ENCODE measurements at places on chromosomes 1 and 21.
A peak's percentile ranks its signal among the peaks of the same experiment; 100 is the strongest.

- no peak for DNase-seq
Observed at GRCh38 chr1:241157435-241157834, 199.6 kb downstream of the RGS7 start.

GRCh38 chr1:151047591-151047924, at the start of gene C1orf56:
Gene C1orf56, plus strand, starts transcription at chr1:151047751. Its CDS starts 97 bp downstream, at chr1:151047848.
- DNase-seq = peak; percentile 37

GRCh38 chr1:9494936-9495758, 44.1 kb upstream of the SLC25A33 start:
- DNase-seq = peak; percentile 49

DNA sequence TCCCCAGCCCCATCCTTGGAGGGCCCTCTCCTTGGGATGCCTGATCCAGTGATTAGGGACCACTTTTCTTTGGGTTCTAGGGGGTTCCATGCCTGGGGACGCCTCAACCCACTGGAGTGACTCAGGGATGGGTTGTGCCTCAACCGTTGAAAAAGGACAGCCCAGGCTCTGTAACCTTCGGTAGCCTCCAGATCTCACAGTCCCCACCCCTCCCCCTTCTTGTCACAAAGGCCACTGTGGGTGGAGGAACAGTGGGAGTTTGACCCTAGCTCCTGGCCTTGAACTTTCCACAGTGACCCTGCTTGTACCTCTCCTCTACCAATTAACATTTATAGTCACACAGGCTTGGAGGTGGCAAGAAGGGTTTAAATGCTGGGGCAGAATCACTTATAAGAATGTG, 2.6 kb upstream of the RORC start:
- DNase-seq = no peak

GRCh38 chr1:31762726-31763670, 1.1 kb downstream of the ADGRB2 start:
- DNase-seq = peak; percentile 36

DNA sequence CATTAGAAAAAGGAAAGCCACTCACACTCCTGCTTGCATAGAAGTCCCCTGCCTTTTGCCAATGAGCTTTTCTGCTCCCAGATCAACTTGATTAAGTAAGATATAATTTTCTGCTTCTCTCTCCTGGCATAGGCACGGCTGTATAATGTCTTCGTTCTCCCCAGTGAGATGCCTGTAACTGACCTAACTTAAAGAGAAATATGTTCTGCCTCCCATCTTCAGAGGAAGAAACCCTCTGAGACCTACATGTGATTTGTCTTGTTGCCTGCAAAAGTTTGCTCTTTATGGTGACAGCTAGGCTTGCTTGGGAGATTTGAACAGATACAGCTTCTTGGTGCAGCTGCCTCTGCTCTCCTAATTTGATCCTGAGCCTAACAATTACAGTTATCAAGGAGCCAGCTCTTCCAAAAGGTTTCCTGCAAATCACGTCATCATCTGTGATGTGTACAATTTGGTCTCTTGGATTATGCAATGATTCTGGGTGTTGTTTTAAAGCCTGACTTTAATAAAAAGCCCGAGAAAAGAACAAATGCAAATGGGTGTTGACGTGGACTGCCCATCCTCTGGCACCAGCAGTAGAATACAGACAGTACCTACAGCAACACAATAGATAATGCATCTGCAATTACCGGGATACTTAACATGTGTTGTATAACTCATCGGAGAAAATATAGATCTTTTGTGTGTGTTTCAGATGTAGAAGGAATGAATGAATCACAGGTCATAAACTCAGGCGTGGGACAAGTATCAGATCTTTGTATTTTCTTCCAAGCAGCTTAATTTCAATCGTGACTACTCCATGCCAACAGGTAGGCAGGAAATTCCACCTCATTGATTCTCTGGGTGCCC, 76.2 kb upstream of the KAZN start:
- DNase-seq = no peak

GRCh38 chr1:231421546-231421970, 529 bp downstream of the EGLN1 start:
- peak; percentile 4 for DNase-seq

GRCh38 chr1:241408170-241408569, 51.2 kb upstream of the RGS7 start:
- DNase-seq = no peak

GRCh38 chr1:198780376-198780775, 141.5 kb downstream of the PTPRC start:
- DNase-seq = no peak

DNA sequence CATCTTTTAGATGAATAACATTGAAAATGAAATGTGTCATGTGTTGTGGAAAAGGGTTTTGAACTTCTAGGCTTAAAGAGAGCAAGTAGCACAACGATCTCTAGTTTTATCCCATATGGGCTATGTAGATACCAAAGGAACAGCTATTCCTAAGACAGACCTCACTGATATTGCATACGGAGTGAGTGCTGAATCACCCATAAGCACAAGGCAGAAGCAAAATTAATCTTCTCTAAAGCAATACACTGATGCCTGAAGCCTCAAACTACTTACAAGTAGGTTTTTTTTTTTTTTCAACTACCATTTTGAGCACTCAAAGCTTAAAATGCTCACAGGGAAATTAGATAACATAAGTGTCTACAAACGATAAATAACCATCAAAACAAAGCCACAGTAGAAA, 5.0 kb upstream of the KMO start:
- no peak for DNase-seq

DNA sequence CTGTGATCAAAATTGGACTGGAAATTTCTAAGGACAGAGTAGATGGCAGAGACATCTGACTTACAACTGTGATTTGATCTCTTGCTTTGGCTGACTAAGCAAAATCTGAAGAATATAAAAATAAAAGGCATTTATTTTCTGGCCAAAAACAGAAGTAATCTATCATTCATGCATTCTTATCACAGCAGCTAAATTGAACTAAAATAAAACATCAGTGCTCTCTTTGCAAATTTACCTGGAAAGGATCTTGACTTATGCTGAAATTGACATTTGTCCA, 81.4 kb upstream of the ZNF678 start:
- no peak for DNase-seq
